Stimulated activated CD8-positive, alpha-beta memory T cell treated with anti-CD3 and anti-CD28 coated beads, Interleukin-15, amount 100 ng/mL, for 24 hours (primary cell): ENCODE measurements at places on chromosomes 16 and 17.
A peak's percentile ranks its signal among the peaks of the same experiment; 100 is the strongest.

DNA sequence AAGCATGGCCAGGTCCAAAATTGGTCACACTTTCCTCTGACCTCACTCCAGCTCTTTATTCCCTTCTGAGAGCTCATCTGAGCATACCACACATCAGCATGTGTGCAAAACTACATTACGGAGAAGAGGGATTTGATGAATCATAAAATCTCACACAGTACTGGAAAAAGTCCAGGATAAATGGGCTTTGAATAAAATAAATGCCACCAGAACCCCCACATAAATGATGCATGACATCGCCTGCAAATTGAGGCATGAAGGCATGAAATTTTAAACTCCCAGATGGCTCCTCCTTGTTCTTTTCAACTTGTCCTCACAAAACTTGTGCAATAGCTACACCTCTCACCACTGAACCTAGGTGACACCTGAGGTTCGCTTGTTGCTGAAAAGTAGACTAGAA lies 439.5 kb downstream of the CA10 start:
- DNase-seq = no peak

- no peak for DNase-seq
Measured at GRCh38 chr16:6349725-6350124, 982.9 kb upstream of the RBFOX1 start.

DNA sequence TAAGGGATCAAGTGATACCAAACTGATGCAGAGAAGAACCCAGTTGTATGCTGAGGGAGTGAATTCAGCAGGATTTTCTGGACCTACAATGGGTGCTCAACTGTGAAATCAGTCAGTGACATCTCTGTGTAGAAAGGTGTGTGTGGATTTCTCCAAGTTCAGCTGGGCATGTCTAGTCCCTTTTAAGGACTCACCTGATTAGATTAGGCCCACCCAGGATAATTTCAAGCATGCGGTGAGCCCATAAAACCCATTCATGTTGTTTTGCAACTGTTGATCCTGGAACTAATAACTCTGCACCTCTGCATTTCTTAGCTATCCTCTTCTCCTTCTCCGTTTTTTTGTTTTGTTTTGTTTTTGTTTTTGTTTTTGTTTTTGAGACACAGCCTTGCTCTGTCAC lies 35.1 kb upstream of the DNAJA2 start:
- DNase-seq = no peak

GRCh38 chr17:42918902-42919521 lies 18.4 kb downstream of the G6PC1 start:
- no peak for DNase-seq

DNA sequence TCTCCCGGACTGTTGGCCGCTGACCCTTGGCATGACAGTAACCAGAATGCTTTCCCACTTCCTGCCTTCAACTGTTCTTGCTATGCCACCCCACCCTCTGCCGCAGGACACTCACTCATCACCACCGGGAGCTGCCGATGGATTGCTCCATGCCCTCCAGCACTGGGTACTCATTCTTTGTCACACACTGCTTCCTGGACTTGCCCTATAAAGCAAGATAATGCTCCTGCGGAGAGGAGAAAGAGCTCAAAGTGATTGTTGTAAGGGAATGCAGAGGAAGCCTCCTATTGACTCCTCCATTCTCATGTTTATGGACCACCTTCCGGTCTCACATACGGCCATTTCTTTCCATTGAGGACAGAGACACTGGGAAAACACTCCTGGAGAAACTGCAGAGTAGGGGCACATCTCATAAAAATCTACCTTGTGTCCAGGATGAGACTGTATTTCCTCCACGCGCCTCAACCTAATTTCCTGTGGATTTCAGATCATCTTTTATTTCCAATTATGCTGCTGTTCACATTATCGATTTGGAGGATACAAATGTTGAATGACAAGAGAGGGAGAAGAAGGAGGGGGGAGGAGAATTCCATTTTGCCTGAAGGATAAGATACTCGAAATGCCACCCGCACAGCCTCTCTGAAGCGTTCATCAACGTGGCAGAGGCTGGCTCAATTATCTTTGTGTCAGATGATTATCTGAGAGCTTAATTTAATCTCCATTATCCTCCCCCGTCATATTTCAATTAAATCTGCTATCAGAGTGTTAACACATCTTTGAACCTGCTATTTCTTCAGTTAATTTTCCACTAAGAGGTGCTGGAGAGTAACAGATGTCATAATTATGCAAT lies 486.1 kb upstream of the SALL1 start:
- DNase-seq = no peak

GRCh38 chr16:30609002-30609925 lies 925 bp downstream of the ZNF689 start:
- DNase-seq = no peak

DNA sequence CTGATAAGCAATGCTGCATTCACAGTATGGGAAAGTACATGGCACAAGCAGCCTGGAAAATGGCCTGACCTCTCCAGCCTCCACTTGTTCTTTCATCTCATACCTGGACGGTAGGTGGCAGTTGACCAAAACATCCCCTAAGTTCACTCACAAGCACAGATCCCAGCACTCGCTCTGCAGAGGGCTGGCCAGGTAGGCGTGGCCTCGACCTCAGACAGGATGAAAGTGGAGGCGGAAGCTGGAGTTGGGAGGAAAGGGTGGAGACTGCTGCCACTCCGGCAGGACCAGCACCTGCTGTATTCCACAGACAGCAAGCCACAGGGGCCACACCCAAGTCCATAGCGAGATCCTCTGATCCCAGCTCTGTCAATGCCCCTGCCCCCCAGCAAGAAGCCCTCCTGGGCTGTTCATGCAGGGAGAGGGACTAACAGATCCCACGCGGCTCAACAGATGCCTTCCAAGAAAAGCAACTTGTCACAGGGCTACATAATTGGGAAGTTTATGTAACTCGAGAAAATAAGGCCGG lies 31.3 kb downstream of the ZCCHC14 start:
- DNase-seq = no peak

GRCh38 chr17:33403194-33403593 lies 110.1 kb upstream of the ASIC2 start:
- no peak for DNase-seq

DNA sequence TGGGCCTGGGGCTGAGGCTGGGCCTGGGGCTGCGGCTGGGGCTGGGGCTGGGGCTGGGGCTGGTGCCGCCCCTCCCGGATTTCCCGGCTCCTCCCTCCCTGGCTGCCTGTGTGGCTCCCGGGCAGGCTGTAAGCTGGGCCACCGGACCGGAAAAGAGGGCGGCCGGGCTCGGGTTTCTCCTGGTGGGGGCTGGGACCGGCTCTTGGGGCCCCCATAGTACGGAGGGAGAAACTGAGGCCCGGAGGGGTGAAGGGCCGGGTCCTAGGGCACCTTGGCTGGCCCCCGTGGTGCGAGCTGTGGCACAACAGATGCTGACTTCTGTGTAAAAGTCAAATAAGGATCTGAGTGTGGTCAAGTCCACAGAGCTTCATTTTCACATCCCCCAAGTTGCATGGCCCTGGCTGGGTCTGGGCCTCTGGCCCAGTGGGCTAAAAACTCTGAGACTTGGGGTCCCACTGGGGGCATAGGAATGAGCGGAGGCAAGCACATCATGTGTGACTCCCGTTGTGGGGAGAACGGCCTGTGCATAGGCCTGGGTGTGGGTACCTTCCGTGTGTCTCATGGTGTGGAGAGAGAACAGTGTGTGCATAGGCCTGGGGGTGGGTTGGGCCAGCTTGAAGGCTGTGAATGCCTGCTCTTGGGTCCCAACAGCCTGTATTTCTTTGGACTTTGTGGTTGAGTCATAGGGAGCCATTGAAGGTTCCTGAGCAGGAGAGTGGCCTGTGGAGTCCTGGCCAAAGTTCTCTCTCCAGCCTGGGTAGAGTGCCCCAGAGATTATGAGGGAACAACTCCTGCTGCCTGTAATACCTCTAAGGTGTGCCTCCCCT lies 123.9 kb upstream of the CIBAR2 start:
- DNase-seq = no peak

- peak; percentile 24 for DNase-seq
Measured at GRCh38 chr17:3004150-3004801, 59.1 kb downstream of the OR1D5 start.

GRCh38 chr17:41813152-41813680 lies 412 bp downstream of the FKBP10 start:
- DNase-seq = no peak

GRCh38 chr17:70067134-70067533 lies 7.9 kb upstream of the KCNJ16 start:
- DNase-seq = no peak

GRCh38 chr16:14424595-14424994 lies 205.5 kb downstream of the PARN start:
- no peak for DNase-seq

DNA sequence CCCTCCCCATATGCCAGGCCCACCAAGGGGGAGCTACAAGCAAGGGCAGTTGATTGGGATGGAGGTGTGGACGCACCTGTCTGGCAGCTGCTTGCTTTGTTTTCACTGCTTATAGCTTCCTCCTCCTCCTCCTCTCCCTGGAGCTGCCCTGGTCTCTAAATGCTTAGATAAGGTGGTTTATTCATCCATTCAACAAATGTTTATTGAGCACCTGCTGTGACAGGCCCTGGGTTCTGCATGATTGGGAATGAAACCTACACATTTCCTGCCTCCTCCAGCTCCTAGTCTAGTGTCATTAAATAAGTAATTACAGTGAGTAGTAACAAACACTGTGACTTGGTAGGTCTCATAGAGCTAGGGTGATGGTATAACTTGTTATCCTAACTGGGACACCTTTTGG lies 17.4 kb upstream of the MAP3K14 start:
- no peak for DNase-seq

DNA sequence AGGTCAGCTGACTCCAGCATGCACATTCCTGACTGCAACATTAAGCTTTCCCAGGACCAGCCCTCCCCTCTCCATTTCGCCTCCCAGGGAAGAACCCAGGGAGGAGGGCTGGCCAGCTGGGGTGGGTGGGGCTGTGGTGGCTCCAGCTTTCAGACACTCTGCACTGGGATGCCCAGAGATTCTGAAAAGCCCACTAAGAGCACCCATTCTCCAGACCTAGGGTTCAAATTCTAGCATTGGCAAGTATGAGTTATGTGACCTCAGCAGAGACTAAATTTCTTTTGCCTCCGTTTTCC lies 7.8 kb downstream of the DLX3 start:
- no peak for DNase-seq

DNA sequence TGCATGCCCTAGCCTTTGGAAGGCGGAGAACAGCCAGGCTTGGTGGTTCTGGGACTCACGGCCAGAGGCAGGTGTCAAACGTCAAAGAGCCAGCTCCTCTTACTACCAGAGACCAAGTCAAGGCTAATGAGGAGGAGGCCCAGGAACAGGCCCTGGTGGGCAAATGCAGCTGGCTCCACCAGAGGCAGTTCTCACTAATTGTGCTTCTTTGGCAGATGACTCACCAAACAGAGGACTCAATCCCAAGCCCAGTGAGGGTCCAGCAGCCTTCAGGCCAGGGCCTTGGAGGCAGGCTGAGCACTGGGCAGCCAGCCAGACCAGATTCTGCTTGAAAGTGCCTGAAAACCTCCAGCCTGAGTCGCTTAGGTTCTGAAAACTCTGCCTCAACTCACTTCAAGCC lies 336.5 kb upstream of the CDH5 start:
- DNase-seq = no peak

GRCh38 chr16:67760956-67761230 lies 41.8 kb upstream of the GFOD2 start:
- no peak for DNase-seq

DNA sequence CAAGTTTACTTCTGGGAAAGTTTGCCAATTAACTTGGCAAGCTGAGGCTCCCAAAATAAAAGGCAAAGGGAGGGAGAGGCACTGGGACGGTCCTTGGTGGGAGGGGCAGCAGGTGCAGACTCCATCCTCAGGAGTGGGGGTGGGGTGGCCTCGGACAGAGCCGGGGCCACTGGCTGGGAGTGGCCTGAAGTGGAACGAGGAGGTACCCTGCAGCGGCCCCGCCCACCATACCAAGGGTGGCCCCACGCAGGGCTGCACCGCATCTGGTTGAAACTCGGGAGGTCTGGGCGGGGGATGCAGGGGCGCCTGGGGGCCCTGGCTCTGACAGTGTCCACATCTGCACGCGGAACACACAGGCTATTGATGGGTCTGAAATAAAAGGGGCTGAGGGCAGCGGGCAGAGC lies 42.4 kb upstream of the SLC38A10 start:
- DNase-seq = no peak

- DNase-seq = no peak
Measured at GRCh38 chr16:6035161-6035560, 937.6 kb upstream of the EEF2KMT start.

DNA sequence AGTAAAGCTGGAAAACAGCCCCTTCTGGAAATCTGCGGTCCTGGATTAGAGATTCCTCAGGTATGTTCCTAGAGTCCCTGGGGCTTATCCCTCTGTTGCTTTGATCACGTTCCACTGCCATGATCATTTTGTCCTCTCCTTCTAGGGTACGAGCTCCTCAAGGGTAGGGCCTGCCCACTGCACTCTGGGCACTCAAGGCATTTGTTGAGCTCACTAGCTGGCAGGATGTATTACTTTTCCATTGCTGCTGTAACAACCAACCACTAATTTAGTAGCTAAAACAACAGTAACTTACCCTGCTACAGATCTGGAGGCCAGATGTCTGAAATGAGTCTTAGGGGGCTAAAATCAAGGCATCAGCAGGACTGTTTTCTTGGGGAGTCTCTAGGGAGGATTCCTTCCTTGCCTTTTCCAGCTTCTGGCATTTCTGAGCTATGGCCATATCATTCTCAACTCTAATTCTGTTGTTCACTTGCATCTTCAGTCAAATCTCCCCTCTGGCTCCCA lies 65.7 kb downstream of the ARSG start:
- DNase-seq = no peak

GRCh38 chr17:28901866-28902818 lies 737 bp downstream of the DHRS13 start:
- DNase-seq = no peak

GRCh38 chr16:71986131-71986530 lies 14.1 kb downstream of the PKD1L3 start:
- no peak for DNase-seq

DNA sequence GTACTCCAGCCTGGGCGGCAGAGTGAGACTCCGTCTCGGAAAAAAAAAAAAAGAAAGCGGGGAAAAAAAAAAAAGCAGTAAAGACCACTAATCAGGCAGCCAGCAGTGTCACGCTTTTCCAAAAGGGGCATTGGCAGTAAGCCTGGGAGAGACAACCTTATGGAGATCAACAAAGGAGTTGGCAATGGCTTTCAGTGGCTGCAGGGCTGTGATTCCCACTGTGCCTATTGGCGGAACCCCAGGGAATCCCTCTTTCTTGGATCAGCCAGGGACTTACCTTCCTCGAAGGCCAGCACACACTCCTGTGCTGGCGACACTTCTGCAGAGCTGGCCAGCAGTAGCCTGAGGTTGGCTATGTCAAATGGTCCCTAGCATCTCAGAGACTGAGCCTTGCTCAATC lies 43.2 kb upstream of the ZFHX3 start:
- no peak for DNase-seq

DNA sequence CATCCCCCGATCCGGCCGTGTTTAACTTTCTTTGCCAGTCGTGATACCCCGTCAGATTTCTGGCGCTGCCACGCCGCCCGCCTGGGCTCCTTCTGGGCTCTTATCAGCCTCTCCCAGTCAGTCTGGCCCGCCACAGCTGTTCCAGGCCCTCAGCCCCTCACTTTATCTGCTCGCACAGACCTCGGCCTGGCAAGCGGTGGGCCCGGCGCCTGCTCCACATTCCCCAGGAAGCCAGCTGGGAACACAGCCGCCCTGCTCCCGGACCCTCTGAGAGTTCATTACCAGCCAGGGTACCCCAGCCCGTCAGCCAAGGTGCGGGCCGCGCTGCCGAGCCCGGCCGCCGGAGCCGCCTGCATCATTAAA lies 157.5 kb downstream of the ZNF423 start:
- no peak for DNase-seq

- DNase-seq = no peak
Measured at GRCh38 chr17:28959471-28959871, 8.2 kb upstream of the PHF12 start.

GRCh38 chr16:72959301-72959996 lies 88.5 kb downstream of the ZFHX3 start:
- DNase-seq = no peak
